K562 (cell line): ENCODE measurements at places on chromosomes 4 and X. TPM values are rescaled to one million over a fixed set of nuclear protein-coding genes. Genes with fewer than 3 reads are reported as not detected.

Gene SNCA
- total RNA-seq: 2.4 and 3.6 TPM in 2 replicates

Gene NEXMIF
- total RNA-seq: not detected in 2 replicates

Gene RNF150
- total RNA-seq: 0.04 and 0.09 TPM in 2 replicates

Gene SSX3
- 37.4 and 38.2 TPM in 2 replicates for total RNA-seq

- H3K4me1 ChIP-seq: no peaks in the 10 kb centered on the region
- DNase-seq: no peak
- no peak overlapping the region for H3K4me3 ChIP-seq
- no peaks in the 10 kb centered on the region for H3K36me3 ChIP-seq
- no peak overlapping the region for H3K27ac ChIP-seq
- peaks cover 12% of the 10 kb centered on the region for H3K27me3 ChIP-seq
Measured at GRCh38 chr4:183903021-183903760, 1.9 kb upstream of the STOX2 start.

DNA sequence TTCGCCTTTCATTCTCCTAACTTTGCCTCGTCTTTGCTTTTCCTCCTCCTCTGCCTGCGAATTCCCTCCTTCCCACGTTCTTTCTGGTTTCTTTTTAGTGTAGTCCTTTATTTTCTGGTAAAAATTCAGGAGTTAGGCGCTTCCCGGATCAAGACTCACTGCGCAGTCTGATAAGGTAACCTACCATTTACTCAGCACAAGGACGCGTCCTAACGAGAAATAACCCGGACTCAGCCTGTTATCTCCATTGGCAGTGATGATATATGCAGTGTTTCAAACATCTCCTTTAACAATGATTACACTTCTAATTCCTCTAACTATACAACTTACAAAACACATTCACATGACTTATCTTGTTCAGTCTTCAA, 357 bp upstream of the ETNPPL start:
- peaks cover 28% of the 10 kb centered on the region for H3K27me3 ChIP-seq
- no peak overlapping the region for H3K27ac ChIP-seq
- peaks cover 11% of the 10 kb centered on the region for H3K4me1 ChIP-seq
- peak overlapping the region; percentile 20 for H3K4me3 ChIP-seq

DNA sequence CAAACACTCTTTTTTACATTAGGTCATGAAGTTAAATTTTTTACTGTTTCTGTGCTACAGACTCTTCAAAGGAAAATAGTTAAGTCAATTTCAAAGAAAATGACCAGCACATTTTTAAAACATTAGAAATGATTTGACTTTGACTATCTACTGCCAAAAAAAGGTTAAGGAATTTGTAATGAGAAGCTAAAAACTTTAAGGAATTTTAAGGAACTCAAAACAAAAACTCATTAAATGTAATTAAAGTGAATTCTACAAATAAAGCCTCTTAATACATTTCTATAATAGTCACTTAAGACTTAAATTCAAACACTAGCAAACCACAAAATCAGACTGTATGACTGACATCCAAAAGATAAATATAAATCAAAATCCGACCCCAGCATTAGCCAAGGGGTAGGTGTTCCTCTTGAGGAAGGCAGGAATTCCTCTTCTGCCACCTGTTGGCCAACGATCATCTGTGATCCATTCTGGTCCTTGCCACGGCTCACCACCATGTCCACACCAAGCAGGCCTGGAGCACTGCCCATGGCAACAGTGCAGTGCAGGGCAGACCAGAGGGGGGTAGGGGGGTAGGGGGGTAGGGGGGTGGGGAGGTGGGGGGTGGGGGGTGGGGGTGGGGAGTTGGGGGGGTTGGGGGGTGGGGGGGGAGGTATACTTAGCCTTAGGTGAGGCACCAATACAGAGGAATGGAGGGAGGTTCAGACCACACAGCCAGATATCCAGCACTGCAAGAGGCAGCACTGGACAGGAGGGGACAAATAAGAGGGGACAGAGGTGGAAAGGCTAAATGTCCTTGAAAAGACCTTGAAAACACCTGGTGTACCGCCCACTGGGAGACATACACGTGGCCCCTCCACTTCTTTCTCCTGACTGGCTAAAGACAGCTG, 287.4 kb downstream of the CHIC1 start:
- H3K27ac ChIP-seq: peak overlapping the region; percentile 66; the same call in 2 of the 3 replicates
- peak overlapping the region; percentile 63 for H3K4me3 ChIP-seq
- no peaks in the 10 kb centered on the region for H3K27me3 ChIP-seq
- peak; percentile 30 for DNase-seq
- no peaks in the 10 kb centered on the region for H3K4me1 ChIP-seq

- no peaks in the 10 kb centered on the region for H3K4me1 ChIP-seq
- no peaks in the 10 kb centered on the region for H3K36me3 ChIP-seq
- no peak for DNase-seq
Measured at GRCh38 chrX:112545051-112545450, 134.7 kb downstream of the LHFPL1 start.

DNA sequence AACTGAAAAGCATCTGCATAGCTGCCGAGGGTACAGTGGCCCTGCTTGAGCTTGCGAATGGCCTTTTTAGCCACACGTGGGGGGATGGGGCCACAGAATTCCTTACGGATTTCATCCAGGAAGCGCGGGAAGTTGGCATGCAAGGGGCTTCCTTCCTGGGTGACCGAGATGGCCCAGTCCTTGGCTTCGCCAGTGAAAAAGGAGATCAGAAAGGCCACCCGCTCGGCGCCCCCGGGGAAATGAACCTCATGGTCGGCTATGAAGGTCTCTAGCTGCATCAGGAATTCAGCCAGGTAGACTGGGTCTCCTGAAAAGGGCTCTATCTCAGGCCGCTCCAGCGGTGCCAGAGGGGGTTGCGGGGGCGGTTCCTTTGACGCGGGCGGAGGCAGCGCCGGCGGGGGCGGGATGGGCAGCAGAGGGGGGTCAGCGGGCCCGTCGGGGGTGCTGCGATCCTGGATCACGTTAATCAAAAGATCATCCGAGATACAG, 909 bp downstream of the RTL5 start:
- H3K27ac ChIP-seq: no peak overlapping the region
- H3K4me1 ChIP-seq: no peaks in the 10 kb centered on the region
- no peak overlapping the region for H3K4me3 ChIP-seq
- no peak for DNase-seq

DNA sequence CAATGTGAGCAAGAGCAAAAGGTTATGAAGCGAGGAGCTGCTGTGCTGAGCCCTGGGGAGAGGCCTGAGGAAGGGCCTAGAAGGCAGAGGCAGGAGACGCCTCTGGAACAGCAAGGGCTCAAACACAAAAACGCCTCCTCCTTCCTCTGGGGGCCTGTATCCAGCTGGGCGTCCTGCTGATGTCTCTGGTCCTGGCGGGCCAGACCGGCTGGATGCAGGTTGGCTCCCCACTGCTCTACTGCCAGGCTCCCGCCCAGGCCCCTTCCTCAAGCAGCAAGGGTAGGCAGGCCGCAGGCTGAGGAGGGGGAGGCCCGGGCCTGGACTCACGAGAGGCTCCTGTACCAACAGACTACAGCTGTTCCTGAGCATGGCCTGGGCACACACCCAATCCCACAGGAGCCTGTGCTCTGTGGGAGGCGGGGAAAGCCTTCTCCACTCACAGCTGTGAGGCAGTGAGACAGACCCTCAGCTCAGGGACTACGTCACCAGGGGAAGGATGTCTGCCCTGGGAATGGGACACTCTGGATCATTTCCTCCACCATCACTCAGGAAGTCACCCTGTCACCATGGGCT, 2.3 kb downstream of the HAUS7 start:
- H3K4me1 ChIP-seq: peaks cover 35% of the 10 kb centered on the region
- H3K27ac ChIP-seq: no peak overlapping the region
- no peaks in the 10 kb centered on the region for H3K27me3 ChIP-seq
- DNase-seq: no peak
- H3K4me3 ChIP-seq: no peak overlapping the region

GRCh38 chrX:78886550-78886949, 58.6 kb upstream of the P2RY10 start:
- no peak overlapping the region for H3K27ac ChIP-seq
- no peaks in the 10 kb centered on the region for H3K4me1 ChIP-seq
- DNase-seq: no peak
- H3K4me3 ChIP-seq: no peak overlapping the region
- H3K27me3 ChIP-seq: no peaks in the 10 kb centered on the region
- H3K36me3 ChIP-seq: no peaks in the 10 kb centered on the region

DNA sequence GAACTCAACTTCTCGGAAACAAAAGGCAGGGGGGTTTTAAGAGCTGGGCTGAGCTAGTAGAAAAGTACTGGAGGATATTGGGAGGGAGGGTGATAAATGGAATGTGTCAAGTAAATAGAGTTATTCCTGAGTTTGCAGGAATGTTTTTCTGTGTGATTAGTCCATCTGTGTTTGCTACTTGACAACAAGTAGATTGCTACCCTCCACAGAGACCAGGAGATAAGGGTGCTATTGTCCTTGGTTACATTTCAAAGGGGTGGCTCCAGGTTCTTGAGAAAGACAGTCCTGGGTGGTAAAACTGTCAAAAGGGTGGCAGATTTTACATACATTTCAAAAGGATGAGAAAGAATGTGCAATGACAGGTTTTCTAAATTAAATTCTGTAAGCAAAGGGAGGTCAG, 181.2 kb upstream of the PPP3CA start:
- no peak overlapping the region for H3K27ac ChIP-seq
- H3K4me3 ChIP-seq: no peak overlapping the region
- no peaks in the 10 kb centered on the region for H3K4me1 ChIP-seq
- no peak for DNase-seq
- no peaks in the 10 kb centered on the region for H3K27me3 ChIP-seq

- no peak for DNase-seq
- no peaks in the 10 kb centered on the region for H3K27me3 ChIP-seq
- H3K4me1 ChIP-seq: no peaks in the 10 kb centered on the region
- H3K36me3 ChIP-seq: no peaks in the 10 kb centered on the region
- H3K27ac ChIP-seq: no peak overlapping the region
Measured at GRCh38 chrX:3598709-3599108, 114.7 kb downstream of the PRKX start.

DNA sequence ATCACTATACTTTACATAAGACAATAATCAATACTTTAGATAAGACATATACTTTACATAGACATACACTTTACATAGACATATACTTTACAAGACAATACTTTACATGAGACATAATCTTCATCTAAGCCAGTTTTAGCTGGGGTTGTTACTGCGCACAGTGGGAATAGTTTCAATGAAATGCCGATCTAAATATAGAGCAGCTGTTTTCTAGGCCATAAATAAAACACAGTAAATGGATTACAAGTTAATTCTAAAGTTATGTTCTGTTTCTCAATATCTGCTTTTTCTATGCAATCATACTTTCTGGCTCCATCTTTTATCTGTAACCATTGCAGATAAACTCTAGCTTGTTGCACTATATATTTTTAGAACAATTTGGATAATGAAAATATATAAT, 1470.6 kb upstream of the PABPC4L start:
- no peak overlapping the region for H3K4me3 ChIP-seq
- H3K27ac ChIP-seq: no peak overlapping the region
- no peaks in the 10 kb centered on the region for H3K36me3 ChIP-seq
- DNase-seq: no peak
- H3K27me3 ChIP-seq: no peaks in the 10 kb centered on the region
- no peaks in the 10 kb centered on the region for H3K4me1 ChIP-seq

DNA sequence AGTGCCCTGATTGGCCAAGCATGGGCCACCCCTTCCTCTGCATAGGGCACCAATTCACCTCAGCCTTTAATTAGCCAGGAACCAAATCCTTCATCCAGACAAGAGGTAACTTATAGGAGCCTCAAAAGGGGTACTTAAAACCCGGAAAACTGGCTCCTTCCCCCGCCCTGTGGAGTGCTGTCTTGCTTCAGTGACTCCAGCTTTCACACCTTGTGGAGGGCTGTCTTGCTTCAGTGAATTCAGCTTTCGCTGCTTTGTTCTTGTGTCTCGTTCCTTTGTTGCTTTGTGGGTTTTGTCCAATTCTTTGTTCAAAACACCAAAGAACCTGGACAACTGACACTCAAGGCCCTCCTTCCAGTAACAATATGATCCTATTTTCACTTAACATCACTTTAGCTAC, 82.2 kb upstream of the FRG1 start:
- H3K27me3 ChIP-seq: no peaks in the 10 kb centered on the region
- H3K4me1 ChIP-seq: no peaks in the 10 kb centered on the region
- DNase-seq: no peak
- H3K36me3 ChIP-seq: no peaks in the 10 kb centered on the region
- H3K4me3 ChIP-seq: no peak overlapping the region
- no peak overlapping the region for H3K27ac ChIP-seq

DNA sequence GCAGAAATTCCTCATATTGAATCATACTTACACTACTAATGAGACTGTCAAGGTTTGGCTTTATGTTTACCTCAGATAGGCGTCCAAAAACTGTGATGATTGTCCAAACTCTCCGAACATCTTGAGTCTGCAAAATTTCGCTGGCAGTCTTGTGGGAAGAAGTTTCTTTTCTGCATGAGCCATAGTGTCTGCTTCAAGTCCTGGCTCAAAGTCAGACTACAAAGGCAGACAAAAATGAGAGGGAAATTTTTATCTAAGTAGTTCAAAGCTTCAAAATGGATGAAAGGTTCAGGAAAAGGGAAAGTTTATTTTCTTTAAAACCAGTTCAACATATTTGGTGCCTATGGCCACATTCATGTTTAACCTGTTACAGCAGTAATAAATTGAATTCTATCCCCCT, 40.7 kb downstream of the PALLD start:
- no peaks in the 10 kb centered on the region for H3K36me3 ChIP-seq
- H3K27me3 ChIP-seq: no peaks in the 10 kb centered on the region
- DNase-seq: no peak
- H3K4me3 ChIP-seq: no peak overlapping the region

GRCh38 chr4:174358829-174359228, 75.1 kb downstream of the CEP44 start:
- H3K4me1 ChIP-seq: no peaks in the 10 kb centered on the region
- H3K4me3 ChIP-seq: no peak overlapping the region
- H3K36me3 ChIP-seq: no peaks in the 10 kb centered on the region

DNA sequence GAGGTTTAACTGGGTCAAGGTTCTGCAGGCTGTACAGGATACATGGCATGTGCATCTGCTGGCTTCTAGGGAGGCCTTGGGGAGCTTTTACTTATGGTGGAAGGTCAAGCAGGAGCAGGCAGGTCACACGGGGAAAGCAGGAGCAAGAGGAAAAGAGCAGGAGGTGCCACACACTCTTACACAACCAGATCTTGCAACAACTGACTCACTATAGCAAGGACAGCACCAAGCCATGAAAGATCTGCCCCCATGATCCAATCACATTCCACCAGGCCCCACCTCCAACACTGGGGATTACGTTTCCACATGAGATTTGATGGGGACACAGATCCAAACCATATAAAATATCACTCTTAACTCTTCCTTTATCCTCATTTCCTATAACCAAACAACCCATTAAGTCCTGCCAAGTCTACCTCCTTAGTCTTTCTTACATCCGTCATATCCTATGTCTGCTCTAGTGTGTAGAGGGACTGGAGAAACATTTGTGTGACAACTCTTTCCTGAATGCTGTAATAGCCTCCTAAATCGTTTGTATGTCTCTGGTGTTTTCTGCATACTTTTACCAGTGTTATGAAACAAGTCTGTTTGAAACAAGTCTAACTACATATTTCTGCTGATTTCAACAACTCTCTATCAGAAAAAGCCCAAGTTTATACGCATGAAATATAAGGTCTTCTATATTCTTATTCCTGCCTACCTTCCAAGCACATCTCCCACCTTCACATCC, 8.3 kb upstream of the RAP2C start:
- no peak overlapping the region for H3K4me3 ChIP-seq
- H3K27ac ChIP-seq: no peak overlapping the region
- H3K36me3 ChIP-seq: no peaks in the 10 kb centered on the region
- no peaks in the 10 kb centered on the region for H3K27me3 ChIP-seq
